CD4-positive, alpha-beta T cell treated with Interferon gamma for 1 hour (primary cell): ENCODE measurements at places on chromosomes 7 and 10.
A peak's percentile ranks its signal among the peaks of the same experiment; 100 is the strongest.

DNA sequence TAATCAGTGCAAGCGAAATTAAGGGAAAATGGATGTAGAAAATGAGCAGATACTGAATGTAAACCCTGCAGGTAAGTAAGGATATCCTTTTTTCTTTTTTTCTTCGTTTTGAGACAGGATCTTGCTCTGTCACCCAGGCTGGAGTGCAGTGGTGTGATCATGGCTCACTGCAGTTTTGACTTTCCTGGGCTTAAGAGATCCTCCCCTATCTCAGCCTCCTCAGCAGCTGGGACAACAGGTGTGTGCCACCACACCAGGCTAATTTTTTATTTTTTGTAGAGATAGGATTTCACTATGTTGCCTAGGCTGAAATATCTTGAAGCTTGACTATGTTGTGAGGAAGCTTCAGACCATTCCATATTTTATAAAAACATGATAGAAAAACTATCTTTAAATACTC is 4.3 kb downstream of the PDCD4 start:
- no peak for DNase-seq

DNA sequence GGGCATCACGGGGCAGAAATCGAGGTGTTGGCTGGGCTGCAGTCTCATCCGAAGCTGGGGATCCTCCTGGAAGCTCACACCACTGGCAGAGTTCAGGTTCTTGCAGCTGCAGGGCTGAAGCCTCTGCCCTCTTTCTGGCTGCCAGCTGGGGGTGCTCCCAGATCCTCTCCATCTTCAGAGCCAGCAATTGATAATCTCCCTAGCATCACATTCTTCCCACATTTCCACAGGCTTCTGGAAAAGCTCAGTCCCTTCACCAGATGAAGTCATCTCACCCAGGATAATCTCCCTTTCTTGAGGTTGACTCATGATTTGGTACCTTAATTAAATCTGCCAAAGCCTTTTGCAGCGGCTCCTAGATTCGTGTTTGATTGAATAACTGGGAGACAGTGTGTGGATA is 55.2 kb downstream of the NRP1 start:
- no peak for DNase-seq

DNA sequence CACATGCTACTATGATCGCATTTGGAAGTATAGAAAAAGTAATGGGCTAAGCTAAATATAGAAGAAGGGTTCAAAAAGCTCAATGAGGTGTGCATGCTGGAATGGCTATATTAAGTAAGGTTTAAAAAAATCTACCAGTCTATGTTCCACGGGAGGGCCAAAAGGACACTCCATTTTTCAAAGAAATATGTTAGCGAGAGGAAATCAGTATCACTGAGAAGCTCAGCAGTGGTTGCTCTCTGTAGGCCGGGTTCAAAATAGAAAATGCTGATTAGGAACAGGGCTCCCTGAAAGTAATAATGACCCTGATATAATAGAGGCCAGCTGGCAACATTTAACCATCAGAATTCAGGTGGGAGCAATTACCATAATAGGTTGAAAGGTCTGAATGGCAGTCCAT is 224.5 kb upstream of the SEMA3E start:
- DNase-seq = no peak

DNA sequence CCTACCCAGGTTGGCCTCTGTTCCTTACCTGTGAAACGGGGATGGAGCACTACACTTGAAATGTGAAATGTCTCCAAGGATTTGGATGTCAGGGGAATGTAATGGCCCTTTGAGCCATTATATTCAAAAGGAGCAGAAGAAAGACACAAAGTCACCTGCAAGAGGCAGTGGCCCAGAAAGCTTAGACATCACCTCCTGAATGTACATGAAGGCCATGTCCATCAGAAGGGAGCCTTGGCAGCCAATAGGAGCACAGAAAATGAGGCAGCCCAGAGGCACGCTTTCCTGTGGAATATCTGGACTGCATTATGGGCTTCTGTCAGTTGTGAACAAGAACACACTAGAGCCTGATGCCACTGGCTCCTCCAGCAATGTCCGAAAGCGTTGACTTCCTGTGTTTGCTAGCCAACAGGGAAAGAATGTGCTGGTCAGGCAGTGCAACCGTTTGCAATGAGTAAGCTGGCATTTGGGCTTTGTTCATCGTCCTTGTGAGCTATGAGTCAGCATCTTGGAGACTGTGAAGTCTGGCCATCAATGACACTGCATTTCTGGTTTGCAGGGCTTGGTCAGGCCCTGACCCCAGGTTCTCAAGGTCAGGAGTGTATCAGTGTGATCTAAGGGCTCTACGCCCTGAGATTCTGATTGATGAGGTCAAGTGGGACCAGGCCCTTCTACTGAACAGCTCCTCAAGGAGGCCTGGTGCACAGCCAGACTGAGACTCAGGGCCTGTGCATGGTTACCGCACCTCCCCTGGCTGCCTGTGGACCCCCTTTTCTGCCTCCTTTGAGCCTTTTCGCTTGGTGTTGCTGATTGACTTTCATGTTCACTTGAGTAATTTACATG is 222.4 kb downstream of the RPS24 start:
- DNase-seq = peak; percentile 58
